ENCODE measurements at places on chromosomes 5 and 9.

GRCh38 chr5:53291528-53291927 lies 182.0 kb upstream of the MOCS2 start:
- DNase-seq: no peak

DNA sequence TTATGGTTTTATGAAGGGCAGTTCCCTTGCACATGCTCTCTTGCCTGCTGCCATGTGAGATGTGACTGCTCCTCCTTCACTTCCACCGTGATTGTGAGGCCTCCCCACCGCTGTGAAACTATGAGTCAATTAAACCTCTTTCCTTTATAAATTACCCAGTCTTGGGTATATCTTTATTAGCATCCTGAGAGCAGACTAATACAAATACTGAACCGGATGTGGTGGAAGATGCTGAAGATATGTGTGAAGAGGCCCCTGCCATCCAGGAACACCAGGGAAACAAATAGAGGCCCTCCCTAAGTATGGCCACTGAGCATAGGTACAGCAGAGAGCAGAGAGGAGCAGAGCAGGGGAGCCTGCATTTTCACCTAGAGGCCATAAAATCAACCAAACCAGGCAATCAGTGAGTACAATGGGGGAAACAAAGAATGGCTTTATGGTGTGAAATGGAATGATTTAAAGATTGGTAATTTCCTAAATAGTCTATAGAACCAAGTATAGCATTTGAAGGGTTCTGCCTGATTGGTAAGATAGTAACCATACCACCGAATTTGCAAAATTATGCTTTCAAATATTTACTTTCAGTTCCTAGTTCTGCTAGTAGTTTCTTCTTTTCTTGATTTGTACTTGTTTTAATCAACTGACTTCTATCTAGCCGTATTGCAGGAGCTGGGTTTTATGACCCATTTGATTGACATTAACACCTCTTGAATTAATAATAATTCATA lies 421.6 kb downstream of the IRX1 start:
- no peak for DNase-seq

DNA sequence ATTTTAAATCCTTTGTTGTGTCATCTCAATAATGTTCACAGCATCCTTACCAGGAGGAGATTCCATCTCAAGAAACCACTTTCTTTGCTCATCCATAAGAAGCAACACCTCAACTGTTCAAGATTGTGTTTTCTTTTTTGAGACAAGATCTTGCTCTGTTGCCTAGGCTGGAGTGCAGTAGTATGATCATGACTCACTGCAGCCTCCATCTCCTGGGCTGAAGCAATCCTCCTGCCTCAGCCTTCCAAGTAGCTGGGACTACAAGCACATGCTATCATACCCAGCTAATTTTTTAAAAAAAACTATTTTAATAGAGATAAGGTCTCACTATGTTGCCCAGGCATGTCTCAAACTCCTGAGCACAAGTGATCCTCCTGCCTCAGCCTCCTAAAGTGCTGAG lies 60.0 kb downstream of the ABHD17B start:
- no peak for DNase-seq

DNA sequence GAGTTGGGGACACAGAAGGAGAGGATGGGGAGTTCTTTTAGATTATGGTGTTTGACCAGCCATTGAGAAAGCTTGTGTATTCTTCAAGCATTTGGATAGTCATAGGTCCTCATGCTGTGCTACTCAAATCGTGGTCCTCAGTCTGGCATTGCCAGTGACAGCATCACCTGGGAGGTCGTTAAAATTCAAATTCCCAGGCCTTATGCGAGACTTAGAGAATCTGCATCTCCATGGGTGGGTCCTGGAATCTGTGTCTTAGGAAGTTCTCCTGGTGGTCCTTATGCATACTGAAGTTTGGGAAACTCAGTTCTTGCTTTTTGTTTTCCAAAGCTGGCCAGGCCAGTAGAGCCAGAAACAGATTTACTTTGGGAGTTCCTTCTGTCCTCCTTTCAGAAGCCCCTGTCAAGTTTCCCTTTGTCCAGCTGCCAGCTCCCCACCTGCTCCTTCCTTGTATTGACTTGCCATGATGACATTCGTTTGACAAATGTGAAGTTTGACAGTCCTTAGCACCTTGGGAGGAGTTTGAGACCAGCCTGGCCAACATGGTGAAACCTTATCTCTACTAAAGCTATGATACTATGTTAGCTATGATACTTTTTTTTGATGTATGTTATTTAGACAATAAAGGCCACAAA lies 95.6 kb downstream of the PALM2AKAP2 start:
- no peak for DNase-seq

DNA sequence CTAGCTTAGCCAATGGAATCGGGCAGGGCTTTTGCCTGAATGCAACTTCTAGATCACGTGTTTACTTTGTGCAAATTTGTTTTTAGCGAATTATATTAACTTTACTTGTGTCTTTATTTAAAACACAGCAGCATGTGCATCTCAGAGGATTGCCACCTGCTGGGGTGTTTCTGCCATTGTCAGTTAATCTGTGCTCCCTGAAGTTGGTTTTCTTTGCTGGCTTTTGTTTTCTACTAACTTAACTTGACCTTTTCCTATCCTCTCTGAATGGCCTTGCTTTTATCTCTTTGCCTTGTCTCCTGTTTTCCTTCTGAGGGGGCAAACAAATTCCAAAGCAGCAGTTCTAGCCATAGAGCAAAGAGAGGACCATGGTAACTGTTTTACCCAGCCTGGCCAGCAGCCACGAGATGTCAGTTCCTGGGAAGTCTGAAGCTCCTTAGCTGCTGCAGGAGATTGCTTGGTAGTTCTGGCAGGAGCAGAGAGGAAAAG lies 67.6 kb downstream of the ARHGEF28 start:
- DNase-seq: peak; percentile 5

- no peak for DNase-seq
Observed at GRCh38 chr5:38443390-38443789, 113.1 kb downstream of the LIFR start.

- no peak for DNase-seq
Observed at GRCh38 chr5:20949636-20950035, 961.6 kb upstream of the CDH18 start.
